ENCODE measurements at places on chromosomes 5 and 9.

- DNase-seq, result no peak
Measured at GRCh38 chr9:123778232-123778902, 151.6 kb downstream of the DENND1A start.

GRCh38 chr9:130927995-130928900, 10.8 kb downstream of the FIBCD1 start:
- DNase-seq, result no peak

DNA sequence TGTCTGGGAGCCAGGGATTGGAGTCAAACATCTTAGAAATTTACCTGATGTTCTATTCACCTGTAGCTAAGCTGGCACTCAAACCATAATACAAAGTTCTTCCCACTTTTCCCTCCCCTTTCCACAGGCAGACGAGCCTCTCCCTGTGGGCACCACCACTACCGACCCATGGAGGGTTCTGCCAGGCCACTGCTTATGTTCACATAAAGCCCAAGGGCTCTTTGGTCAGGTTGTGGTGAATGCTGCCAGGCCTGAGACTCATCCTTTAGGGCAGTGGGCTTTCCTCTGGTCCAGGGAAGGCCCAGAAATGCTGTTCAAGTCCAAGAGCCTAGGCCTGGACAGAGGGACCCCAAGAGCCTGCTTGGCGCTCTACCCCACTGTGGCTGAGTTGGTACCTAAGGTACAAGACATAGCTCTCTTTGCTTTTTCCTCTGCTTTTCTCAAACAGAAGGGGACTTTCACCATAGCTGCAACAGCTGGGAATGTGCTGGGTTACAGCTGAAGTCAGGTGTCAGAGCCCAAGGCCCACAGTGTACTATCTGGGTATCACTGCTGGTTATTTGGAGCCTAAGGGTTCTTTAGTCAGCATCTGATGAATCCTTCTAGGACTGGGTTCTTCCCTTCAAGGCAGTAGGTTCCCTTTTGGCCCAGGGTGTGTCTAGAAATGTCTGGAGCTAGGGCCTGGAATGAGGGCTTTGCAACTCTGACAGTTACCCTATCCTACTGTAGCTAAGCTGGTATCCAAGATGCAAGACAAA, 620.1 kb downstream of the TLE1 start:
- no peak for DNase-seq

- no peak for DNase-seq
Measured at GRCh38 chr9:3332802-3333201, 193.0 kb downstream of the RFX3 start.

DNA sequence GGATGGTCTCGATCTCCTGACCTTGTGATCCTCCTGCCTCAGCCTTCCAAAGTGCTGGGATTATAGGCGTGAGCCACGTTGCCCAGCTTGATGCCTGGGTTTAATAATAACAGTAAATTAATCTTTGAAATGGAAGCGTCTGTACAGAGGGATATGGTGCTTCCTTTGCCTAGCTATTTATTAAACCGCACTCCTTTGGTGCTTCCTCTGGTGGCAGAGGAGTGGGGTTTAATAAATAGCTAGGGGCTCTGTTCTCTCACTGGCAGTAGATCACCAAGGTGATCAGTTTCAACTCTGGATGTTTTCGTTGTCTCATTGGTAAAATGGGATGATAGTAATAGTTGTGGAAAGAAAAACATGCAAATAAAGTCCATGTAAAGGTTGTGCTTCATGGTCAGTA, 1122.5 kb upstream of the WWC1 start:
- DNase-seq, result no peak

Measured in NCI-H1417 (cell line).